ENCODE measurements at places on chromosomes 12 and 14.

DNA sequence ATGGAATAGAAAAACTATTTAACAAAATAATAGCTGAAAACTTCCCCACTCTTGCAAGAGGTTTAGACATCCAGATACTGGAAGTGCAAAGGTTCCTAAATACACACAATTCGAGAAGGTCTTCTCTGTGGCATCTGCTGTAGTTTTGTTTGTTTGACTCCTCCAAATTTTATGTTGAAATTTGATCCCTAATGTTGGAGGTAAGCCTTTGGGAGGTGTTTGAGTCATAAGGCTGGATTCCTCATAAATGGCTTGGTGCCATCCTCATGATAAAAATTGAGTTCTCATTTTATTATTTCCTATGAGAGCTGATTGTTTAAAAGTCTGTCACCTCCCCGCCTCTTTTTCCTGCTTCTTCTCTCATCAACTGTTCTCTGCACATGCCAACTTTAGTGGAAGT, 182.7 kb downstream of the MYRFL start:
- DNase-seq = no peak

- no peak for DNase-seq
These were observed 60.6 kb upstream of the KCNA1 start for GRCh38 chr12:4849115-4849541.

- no peak for DNase-seq
These were observed 195.2 kb downstream of the RAD51B start for GRCh38 chr14:68014771-68015170.

DNA sequence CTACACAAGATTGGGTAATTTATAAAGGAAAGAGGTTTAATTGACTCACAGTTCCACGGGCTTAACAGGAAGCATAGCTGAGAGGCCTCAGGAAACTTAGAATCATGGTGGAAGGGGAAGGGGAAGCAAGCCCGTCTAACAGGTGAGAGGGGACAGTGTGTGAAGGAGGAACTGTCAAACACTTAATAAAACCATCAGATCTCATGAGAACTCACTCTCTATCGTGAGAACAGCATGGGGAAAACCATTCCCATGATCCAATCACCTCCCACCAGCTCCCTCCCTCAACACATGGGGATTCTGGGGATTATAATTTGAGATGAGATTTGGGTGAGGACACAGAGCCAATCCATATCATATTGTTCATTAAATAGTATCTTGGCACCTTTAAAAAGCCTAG, 56.1 kb downstream of the EPS8 start:
- no peak for DNase-seq

GRCh38 chr14:39102265-39102968, 618 bp downstream of the SEC23A start:
- no peak for DNase-seq

- no peak for DNase-seq
These were observed 207.0 kb downstream of the TMEM121 start for GRCh38 chr14:105733081-105734065.

GRCh38 chr14:72625689-72626088, 268.2 kb downstream of the DPF3 start:
- DNase-seq = no peak

- no peak for DNase-seq
These were observed 318.8 kb downstream of the NRXN3 start for GRCh38 chr14:78488938-78489337.

GRCh38 chr12:90741611-90742010, 213.4 kb downstream of the CCER1 start:
- DNase-seq = no peak

- DNase-seq = no peak
These were observed 203.6 kb downstream of the EFCAB11 start for GRCh38 chr14:89750908-89751392.

DNA sequence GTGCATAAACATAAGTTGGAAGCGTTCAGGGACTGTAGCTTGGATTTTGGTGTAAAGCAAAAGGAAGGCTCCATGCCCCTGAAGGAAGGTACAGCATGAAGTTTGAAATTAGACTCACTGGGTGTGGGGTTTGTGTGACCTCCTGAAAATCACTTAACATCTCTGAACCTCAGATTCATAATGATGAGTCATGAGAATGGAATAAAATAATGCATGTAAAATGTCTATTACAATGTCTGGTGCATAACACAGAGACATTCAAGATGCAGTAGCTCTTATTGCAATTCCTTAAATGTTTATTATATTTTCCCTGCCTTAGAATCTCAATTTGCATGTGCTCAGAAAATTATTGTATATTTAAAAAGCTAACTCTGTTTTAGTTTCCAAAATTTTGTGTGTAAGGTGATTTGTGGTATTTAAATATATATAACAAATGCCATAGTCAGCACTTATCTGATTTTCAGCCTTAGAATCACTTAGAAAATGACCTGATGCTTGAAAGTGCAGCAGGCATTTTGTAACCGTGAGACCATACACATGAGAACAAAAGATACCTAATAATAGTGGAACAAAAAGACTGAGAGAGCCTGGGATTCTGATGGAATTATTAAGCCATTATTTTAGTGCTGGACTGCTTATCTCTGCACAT, 66.3 kb downstream of the E2F7 start:
- no peak for DNase-seq

DNA sequence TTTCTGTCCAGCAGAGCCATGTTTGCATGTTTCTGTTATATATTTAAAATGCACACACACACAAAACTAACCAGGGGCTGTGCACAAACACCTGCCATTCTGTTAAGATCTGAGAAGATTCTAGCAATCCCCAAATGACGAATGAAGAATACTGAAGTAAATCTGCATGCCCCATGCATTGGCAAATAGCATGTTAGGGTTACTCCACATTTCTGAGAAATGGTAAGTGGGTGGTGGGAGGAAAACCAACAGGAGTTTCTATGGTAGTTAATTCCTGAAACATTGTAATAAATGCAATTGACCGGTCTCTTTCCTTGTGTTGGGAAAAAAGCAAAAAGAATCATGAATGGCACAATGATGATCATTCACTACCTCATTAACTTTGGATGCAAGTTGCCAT, 318.0 kb downstream of the BCAT1 start:
- no peak for DNase-seq

DNA sequence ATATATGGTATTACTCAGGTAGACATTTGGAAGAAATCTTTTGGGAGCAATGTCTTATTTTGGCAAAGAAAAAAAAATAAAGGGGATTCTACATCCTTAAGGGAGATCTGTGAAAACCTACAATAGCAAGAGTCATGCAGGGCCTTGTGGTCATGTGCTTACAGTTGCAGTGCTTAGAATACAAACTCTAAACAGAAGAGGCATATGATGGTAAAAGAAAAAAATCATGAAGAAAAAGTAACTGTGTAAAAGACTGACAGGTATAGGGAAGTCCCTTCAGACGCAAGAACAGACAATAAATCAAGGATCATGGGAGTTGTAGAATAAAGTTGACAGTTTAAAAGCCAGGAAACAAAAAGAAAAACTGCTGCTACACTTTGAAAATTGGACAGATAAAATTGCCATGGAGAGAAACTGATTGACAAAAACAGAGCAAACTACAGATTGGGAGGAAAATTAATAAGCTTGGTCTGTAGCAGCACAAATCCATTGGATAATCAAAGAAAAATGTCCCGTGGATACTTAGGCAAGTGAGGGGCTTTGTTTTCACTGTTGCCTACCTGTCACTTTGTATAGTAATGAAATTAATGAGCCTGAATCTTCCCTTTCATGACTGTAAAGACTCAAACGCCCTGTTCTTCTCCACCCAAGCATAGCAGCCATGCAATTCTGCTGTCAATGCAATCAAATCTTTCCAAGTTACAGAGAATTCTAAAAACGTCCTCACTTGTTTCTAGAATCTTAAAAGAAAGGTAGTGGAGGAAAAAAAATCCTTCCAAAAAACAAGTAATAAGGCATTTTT, 402.0 kb downstream of the SYT1 start:
- no peak for DNase-seq

DNA sequence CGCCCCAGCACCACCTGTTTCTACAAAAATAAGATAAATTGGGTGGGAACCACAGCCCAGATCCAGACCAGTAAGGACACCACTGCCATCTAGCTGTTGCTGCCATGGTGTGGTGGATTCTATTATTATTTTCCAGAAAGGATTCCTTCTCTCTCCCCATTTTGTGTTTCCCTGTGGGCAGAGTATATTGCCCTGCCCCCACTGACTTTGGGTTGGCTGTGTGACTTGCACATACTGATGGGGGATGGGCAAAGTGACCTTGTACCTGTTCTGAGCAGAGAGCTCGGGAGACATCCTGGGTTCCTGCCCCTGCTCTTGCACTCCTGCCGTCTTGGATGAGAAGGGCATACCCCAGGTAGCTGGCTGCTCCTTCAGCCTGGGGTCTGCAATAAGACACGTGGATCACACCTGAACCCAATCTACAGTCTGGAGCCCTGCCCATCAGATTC, 24.3 kb downstream of the MOAP1 start:
- no peak for DNase-seq

DNA sequence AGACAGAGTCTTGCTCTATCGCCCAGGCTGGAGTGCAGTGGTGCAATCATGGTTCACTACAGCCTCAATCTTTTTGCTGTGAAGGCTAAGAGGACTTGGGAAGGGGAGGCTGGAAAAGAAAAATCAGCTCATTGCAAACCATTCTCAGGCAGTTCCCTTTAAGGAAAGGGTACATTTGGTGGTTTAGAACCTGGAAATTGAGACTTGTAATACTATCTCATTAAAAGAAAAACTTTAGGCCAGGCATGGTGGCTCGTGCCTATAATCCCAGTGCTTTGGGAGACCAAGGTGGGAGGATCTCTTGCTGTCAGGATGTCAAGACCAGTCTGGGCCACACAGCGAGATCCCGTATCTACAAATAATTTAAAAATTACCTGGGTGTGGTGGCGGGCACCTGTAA, 21.3 kb upstream of the TUBA1C start:
- no peak for DNase-seq

- DNase-seq = no peak
These were observed 289.1 kb downstream of the RMST start for GRCh38 chr12:97751704-97752103.

DNA sequence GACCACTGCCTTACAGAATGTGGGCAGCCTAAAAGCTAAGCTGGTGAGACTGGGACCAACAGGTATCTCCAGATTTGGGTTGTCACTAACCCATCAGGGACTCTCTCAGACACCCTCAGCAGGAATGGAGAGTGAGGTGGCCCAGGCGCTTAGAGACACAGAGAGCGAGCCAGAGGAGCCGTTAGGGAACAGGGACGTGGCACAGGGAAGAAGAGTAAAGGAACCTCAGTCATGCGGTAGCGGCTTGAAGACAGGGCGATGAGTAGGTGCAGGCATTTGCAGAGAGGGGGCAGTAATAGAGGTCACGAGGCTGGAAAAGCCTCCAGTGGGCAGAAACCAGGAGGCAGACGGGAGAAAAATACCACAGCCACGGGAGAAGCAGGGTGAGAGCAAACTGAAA, 158.0 kb upstream of the CCND2 start:
- no peak for DNase-seq

DNA sequence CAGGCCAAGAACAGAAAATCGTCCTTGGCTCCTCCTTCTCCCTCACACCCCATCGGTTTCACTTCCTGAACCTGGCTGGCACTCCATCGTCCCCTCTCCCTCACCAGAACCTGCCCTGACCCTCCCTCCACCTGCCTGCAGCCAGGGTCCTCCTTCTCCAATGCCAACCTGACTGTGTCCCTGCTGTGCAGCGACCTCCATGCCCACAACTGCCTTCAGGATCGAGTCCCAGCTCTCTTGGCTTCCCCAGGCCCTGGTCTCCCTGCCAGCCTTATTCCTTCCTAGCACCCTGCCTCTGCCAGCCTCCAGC, 19.8 kb downstream of the HVCN1 start:
- DNase-seq = no peak

GRCh38 chr12:109542876-109543275, 30.4 kb downstream of the MMAB start:
- DNase-seq = no peak

DNA sequence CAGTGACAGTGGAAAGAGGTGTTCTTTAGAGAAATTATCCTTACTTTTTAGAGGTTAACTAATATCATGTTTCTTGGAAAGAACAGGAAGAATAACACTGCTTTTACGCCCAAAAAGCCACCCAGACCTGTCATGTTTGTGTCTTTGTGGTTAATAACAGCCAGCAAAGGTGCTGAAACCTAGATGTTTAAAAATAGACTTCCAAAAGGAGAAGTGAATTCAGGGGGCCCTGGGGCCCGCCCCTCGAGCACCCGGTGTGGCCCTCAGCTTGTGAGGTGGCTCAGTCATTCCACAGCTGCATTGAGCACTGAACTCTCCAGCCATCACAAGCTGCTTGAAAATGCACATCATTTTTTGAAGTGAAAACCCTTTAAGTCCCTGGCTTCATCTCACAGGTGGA, 20.8 kb upstream of the AMN start:
- DNase-seq = no peak

DNA sequence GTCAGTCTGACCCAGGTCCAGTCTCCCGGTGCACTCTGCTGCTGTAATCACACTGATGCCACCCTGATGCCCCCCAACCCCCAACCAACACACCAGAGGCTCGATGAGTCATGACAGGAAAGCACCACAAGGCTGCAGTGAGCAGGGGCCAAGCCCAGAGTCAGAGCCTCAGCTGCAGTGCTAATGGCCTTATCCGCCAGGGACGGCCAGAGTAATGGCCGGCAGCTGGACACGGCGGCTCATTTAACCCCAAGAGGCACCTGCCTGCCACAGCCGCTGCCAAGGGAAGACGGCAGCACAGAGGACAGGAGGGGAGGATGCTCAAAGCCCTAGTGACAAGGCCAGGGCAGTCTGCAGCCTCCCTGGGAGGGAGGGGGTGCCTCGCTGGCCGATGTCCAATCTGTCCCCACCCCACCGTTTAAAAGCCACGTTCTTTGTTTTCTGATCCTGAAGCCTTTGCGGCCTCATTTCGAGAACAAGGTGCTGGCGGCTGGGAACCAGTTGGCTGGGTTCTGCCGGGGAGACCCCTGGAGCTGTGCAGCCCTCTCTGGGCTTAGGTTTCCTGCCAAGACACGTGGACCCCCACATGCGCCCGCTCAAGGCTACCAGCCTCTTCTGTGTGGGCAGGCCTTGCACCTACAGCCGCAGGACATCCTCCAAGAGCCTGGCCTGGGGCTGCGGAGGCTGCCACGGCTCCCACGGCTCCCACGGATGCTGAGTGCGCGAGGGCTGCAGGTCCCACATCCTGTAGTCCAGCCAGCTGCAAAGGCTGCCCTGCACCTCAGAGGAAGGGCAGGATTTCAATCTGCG, 13.1 kb downstream of the CCDC85C start:
- no peak for DNase-seq

GRCh38 chr12:128909653-128910052, 56.4 kb downstream of the GLT1D1 start:
- DNase-seq = no peak

DNA sequence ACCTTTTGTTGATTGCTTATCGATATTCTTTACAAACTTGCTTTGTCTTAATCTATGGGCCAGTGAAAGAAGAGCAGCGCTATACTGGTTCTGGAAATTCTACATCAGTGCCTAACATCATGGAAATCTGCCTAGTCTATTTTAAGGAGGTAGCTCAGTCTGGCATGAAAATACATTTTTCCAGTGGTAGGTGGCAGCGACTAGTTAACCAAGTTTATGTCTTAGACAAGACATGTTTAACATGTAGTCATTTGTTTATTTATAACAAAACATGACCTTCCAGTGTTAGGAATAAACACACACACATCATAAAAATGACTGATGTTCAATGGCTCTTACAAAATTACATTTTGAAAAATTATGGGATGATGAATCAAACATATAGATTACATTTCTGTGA, 336.0 kb upstream of the SOX5 start:
- no peak for DNase-seq

All from BJ (cell line).